H4 (cell line): ENCODE measurements at places on chromosomes 5 and 9.

- DNase-seq: no peak
These were observed 124.2 kb downstream of the PTTG1 start for GRCh38 chr5:160545832-160546231.

- DNase-seq: no peak
These were observed 60.0 kb downstream of the ZNF608 start for GRCh38 chr5:124686239-124687004.

- DNase-seq: no peak
These were observed 28.4 kb downstream of the PCDHGC5 start for GRCh38 chr5:141517312-141517711.

DNA sequence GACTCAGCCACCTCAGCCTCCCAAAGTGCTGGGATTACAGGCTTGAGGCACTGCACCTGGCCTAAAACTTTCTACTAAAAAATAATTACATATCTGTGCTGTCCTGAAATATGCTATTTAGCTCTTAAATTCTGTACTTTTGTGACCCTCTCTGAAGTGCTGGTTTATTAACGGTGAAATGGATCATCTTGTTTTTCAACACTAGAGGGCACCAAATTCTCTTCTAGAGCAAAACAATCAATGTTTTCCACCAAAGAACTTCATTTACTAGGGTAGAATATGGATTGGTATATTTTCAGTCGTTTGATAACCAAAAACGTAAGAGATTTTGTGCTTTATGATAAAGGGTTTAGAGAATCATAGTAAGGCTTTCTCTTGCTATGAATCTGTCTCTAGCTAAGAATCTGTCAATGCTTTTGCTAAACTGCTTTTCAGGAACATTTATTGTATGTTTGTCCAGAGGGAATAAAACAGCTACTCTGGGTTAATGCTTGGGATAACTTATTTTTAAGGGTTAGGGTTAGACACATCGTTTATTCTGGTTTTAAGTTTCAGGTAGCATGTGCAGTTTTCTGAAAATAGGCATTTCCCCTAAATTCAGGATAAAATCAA, 63.6 kb downstream of the RNF180 start:
- DNase-seq: peak; percentile 19

GRCh38 chr5:125274938-125275724, 528.7 kb upstream of the ZNF608 start:
- no peak for DNase-seq

DNA sequence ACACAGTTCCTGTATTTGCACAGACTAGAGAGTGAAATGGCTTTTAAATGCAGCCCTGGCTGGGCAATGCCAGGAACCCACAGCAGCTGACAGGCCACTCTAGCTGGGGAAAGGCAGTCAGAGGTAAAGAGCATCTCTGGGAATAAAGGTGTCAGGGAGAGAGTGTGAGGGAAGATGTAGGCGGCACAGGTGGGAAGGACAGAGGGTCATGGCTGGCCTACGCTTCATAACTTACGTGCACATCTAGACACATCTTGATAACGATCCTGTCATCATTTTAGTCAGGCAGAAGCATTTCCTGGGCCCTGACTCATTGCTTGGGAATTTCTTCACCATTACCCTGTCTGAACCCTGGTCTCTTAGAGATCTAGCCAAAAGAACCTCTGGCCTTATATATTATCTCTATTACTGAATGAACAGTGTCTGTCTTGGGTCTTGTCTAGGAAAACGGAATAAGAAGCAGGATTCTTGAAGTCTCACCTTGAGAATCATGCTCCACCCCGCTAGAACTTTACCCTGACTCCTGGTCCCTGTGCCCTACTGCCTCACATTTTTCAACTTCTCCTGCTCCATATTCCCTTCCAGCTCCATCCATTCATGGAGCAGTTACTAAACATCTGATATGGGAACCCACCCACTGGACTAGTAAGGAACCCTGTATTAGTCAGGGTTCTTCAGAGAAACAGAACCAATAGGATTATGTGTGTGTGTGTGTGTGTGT, 106.4 kb upstream of the ELL2 start:
- DNase-seq: peak; percentile 76

DNA sequence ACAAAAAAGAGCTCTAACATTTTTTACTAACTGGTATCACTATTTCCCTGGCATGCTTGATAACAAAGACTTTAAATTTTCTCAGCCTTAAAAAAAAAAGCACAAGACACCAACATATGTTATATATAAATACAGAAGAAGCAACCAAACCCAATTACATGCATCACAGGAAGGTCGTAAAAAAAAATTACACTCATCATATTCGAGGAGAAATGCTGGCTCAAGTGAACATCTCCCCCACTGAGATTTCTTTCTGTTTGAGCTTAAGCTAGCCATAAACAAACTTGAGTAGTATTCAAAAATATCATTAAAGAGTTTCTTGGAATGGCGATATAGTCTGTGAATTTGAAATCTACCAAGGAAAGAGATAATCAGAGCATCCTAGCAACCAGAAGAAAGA, 7.5 kb upstream of the MSH3 start:
- no peak for DNase-seq

DNA sequence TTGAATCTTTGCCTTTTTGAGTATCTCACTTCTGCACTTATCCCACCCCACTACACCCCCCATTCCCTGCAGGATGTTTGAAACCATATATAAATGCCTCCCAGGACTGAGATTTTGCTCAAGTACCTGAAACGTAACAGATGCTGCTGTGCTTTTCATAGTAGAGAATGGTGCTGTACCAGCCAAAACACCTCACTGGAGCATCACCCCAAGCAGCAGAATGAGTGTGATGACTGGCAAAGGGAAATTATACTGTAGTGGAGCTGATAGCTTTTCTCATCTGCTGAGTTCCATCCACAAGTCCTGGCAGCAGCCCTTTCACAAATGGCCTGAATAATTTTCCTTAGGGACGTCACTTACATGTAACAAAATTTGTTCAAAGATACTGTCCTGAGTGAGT, 246.1 kb downstream of the KDM4C start:
- no peak for DNase-seq

- DNase-seq: no peak
These were observed 30.1 kb downstream of the ITGA1 start for GRCh38 chr5:52817818-52818217.

DNA sequence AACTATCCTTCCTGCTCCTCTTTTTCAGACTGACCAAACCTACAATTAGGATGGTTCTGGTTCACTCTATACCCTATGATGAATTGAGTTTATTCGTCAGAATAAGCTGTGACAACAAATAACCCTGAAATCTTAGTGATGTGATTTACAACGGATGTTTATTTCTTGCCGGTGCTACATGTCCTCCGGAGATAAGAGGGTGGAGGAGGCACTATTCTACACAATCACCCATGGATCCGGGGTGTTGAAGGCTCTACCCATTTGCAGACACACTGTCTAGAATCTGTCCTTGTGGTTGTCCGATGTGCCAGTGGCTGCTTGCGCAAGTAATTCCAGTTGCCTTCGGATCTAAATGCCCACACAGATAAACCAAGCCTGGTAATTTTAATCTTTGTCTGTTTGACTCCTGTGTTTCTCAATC, 44.7 kb downstream of the CDC14B start:
- DNase-seq: peak; percentile 25

GRCh38 chr9:71760901-71761300, 7.4 kb downstream of the CEMIP2 start:
- no peak for DNase-seq

DNA sequence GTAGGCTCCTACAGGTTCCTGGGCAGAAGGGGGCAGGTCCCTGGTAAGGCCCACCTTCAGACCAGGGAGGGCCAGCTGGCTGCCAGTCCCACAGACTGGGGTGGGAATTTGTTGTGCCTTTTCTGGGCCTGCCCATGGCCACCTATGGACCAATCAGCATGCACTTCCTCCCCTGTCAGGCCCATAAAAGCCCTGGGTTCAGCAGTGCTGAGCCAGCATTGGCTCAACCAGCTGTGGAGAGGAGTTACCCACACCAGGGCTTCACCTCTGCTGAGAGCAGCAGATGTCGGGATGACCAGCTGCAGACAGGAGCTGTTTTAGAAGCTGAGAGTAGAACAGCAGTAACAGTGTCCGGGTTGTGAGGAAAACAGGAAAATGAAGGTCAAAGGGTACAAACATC, 373.4 kb upstream of the ACO1 start:
- no peak for DNase-seq

DNA sequence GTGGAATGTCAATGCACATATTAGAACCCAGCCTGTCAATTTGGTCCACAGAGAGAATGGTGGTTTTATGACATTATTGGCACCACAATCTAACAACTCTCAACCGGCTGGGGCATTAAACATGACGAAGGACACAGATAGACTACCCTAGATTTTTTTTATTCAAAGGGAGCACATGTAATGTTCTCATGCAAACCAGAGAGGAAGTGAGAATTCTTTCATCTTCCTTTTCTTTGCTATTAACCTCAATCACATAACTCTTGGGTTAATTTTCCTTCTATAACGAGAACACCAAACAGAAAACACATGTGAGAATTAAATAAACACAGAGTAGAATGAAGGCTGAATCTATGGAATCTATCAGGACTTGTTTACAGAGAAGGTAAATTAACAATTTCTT, 94.9 kb upstream of the TNC start:
- no peak for DNase-seq

- DNase-seq: no peak
These were observed 12.7 kb downstream of the RLN1 start for GRCh38 chr9:5326893-5327548.

- DNase-seq: no peak
These were observed 54.7 kb downstream of the NAA35 start for GRCh38 chr9:85995599-85995998.

GRCh38 chr5:16737209-16737608, 120.4 kb upstream of the RETREG1 start:
- DNase-seq: no peak

- peak; percentile 32 for DNase-seq
These were observed 860.8 kb upstream of the DMAC1 start for GRCh38 chr9:8660383-8660782.

DNA sequence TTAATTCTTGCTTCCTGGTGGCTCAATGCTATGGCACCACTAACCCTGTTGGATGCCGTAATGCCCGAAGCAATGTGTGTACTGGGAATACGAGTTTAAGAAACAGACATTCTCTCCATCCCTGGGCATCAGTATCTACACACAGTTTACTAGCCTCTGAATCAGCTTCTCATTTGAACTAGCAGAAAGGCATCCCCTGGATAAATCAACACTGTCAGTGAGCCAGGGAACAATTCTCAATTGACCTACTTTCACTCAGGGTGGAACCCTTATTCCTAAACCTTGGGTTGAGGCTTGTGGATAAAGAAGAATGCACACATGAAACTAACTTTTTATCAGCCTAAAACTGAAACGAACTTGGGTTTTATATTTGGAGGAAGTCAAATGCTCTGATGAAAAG, 331.0 kb downstream of the GADD45G start:
- no peak for DNase-seq

GRCh38 chr5:179342577-179342976, 2.7 kb downstream of the ADAMTS2 start:
- no peak for DNase-seq

- DNase-seq: no peak
These were observed 44.2 kb upstream of the TDRD7 start for GRCh38 chr9:97367729-97368128.

DNA sequence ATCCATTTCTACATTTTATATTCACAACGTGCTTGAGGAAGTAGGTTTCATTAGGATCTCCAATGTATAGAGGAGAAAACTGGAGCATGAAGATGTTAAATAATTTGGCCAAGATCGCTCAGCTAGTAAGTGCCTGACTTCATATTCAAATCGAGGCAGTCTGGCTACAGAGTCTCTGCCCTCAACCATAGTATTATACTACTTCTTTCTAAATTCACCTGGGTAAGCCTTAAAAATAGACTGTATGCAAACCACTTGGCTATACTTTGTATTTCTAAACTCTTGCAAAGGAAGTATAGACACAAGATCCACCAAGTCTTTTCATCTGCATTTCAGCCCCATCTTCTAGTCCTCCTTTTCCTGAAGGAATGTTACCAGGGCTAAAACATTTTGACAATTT, 232.0 kb downstream of the PLK2 start:
- no peak for DNase-seq

- no peak for DNase-seq
These were observed 292.9 kb upstream of the MSX2 start for GRCh38 chr5:174431504-174431903.

DNA sequence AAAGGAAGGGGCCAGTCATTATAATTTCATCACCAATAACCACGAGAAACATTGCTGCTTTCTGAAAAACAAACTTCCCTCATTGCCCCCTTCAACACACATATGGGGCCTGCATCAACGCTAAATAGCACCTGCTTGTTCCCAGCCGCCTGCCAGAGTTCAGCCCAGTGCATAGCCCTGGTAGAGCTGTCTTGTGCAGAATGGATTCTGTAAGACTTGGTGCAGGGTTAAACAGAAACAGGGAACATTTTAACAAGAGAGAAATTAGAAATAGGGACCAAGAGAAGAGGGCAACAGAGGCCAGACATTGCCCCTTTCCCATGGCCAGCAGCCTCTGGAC, 56.7 kb downstream of the UBE2QL1 start:
- no peak for DNase-seq

DNA sequence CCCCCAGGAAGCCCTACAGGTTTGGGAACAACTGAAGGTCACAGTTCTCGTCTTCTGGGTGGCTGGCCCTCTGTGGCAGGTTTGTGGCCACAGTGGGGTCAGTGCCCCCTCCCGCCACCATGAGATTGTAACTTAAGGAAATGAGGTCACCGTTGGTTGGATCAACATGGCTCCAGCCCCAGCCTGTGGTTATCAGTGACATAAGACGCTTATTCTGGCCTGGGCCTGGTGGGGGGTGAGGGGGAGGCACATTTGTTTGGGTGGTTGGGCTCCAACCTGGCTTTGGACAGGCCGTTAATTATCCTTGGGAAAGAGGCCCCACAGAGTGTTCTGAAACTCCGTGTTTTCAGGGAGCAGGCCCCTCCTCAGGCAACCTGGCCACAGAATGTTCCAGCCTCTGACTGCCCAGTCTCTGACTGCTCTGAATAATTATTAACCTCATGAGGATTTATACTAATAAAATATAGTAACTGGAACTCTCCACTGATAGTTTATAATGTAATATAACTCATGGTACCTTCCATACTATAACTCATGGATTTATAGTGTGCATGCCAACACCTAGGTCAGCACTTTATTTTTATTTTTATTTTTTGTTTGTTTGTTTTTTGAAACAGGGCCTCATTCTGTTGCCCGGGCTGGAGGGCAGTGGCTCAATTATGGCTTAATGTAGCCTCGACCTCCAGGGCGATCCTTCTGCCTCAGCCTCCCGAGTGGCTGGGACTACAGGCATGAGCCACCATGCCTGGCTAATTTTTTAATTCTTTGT, 58.0 kb upstream of the RPL26L1 start:
- DNase-seq: peak; percentile 77

DNA sequence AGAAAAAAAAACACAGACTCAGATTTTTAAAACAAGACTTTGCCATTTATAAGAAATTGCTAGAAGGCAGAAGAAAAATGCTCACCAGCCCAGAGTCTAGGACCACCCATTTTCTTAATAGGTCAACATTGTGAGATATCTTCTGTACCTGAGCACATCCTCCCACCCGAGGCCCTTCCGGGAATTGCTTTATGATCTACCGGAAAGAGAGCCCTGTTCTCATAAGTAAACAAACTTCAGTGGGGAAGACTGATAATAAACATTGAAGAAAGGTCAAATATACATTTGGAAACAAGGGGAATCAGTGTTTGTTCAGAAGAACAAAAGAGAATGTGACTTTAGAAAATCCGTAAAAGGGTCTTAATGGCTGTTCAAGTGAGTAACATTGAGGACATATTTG, 44.4 kb downstream of the PRKACG start:
- no peak for DNase-seq
